ENCODE measurements at places on chromosomes 7 and 10. TPM values are rescaled to one million over a fixed set of nuclear protein-coding genes. Genes with fewer than 3 reads are reported as not detected.

DNA sequence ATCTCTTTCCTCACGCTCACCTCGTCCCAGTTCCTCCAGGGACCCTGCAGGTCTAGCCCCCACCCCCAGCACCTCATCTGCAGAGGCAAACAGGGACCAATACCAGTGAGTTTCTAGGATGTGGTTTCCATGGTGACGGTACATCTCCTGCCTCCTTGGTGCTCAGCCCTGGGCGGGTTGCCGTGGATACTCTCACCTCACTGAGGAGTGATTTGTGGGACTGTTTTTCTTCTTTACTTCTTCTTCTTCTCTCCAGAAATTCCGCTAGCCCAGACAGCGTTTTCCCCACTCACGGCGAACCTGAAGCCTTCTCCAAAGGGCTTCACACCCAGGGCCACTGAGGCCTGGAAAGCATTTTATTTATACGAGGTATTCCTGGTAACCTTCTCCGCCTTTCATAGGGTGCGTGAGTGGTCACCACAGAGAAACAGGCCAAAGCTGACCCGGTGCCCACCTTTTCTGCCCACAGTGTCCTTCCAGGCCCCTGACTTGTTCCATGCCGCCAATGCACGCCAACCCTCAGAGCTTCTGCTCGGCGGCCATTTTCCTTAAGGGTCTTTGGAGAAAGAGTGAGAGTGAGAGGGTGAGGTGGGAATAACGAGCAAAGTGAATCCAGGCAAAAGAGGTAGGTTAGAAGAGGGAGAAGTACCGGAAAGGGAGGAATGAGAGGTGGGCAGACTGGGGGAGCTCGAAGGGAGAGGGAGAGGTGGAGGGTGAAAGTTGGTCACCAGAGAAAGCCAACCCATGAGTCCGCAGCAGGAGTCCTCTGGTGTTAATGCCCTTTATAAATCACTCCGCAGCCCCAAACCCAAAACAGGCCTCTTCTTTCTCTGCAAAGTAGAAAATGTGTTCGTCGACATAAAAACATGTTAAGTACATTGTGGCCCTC, 15.5 kb downstream of the FAM241B start:
- H3K36me3 ChIP-seq, result no peaks in the 10 kb centered on the region
- H3K4me1 ChIP-seq, result no peaks in the 10 kb centered on the region
- H3K27ac ChIP-seq, result no peak overlapping the region
- no peaks in the 10 kb centered on the region for H3K27me3 ChIP-seq
- no peak for DNase-seq

The ALOX5 gene
- 480 TPM for total RNA-seq

- H3K36me3 ChIP-seq, result 0 out of 2 replicates have a peak, but pooled peaks cover 2% of the 10 kb centered on the region
- no peaks in the 10 kb centered on the region for H3K27me3 ChIP-seq
- H3K4me1 ChIP-seq, result peaks cover 30% of the 10 kb centered on the region
- peak overlapping the region; percentile 83 for H3K4me3 ChIP-seq
- DNase-seq, result peak; percentile 53
Observed at GRCh38 chr7:135661311-135662122, 797 bp upstream of the STMP1 start.

DNA sequence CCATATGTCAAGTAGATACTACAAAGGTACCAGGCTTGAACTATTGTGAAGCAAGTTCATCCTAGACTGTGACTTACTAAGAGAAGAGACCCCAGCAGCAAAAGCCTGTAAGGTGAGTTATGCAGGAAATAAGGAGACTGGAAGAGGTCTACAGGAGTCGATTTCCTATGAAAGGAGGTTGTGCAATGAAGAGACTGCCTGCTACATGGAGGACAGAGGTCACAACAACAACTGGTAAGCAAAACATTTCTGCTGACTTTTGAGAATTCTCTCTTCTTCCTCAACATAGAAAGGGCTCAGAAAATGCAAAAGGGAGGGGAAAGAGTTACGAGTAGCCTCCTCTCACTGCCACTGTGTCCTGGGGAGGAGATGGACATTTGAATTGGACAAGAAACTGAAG, 42.4 kb downstream of the PDK4 start:
- H3K4me3 ChIP-seq, result no peak overlapping the region
- no peak overlapping the region for H3K27ac ChIP-seq
- H3K4me1 ChIP-seq, result no peaks in the 10 kb centered on the region
- no peak for DNase-seq

Data from Karpas-422 (cell line).